ENCODE measurements at places on chromosomes 1 and 21.

- DNase-seq = no peak
These were observed 16.5 kb upstream of the KLHDC8A start for GRCh38 chr1:205373022-205373797.

DNA sequence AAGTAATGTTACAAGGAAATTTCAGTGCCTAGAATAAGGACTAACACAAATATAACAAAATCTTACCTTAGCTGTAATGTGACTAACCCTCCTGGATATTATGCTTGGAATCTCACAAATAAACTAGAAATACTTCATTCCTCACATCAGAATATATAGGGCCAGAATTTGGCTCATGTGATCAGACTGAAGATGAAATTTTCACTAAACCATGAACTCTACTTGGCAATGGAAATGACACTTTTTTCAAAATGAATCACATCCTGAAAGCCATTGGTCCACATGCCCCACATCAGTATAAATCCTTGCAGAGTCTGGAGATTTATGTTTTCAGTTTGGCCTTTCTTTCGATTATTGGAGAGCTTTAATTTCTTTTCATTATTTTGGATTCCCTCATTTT lies 227.8 kb downstream of the NRIP1 start:
- DNase-seq = peak; percentile 78

GRCh38 chr1:183235503-183235902 lies 49.4 kb downstream of the LAMC2 start:
- DNase-seq = peak; percentile 42

GRCh38 chr1:108643492-108644335 lies 17.2 kb downstream of the HENMT1 start:
- DNase-seq = peak; percentile 57

- DNase-seq = no peak
These were observed 223.2 kb upstream of the FOXD3 start for GRCh38 chr1:63099188-63099587.

DNA sequence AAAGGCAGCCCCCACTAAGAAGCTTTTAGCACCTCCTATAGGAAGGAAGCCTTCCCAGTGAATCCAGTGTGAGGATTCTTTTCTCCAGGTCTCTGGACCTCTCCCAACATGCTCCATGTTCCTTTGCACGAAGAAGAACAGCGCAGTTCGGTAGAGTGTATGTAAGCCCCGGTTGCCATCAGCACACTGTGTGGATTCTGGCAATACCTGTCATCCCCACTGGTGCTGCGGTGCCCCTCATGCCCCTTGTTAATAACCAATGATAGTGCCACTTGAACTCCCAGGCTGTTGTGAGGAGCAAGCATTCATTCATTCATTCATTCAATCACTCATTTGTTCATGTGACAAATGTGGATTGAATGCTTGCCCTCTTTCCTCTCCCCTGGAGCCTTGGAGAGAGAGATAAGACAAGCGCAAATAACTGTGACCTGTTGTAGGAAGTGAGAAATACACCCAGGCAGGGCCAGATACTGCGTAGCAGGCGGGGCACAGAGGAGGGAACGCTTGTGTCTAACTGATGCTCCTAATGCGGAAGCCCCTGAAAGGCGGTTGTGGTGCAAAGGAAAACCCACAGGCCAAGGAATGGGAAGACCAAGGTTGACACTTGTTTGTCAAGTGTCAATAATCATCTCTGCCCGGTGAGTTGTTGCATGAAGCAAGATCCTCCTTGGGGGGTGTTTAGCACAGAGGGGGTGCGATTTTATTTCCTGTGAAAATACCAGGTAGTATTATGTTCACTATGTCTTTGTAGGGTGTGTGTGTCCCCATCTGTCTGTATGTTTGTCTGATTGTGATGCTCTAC lies 9.8 kb downstream of the LGR6 start:
- no peak for DNase-seq

- no peak for DNase-seq
These were observed 3.9 kb downstream of the EXTL1 start for GRCh38 chr1:26025517-26025916.

DNA sequence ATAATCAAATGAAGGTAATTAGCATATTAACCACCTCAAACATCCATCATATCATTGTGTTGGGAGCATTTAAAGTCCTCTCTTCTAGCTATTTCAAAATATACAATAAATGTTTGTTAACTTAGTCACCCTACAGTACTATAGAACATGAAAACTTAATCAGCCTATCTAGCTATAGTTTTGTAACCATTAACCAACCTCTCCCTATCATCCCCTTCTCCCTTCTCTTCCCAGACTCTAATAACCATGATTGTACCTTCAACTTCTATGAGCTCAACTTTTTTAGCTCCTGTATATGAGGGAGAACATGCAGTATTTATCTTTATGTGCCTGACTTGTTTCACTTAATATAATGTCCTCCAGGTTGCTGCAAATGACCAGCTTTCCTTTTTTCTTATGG lies 54.0 kb downstream of the RAVER2 start:
- no peak for DNase-seq

DNA sequence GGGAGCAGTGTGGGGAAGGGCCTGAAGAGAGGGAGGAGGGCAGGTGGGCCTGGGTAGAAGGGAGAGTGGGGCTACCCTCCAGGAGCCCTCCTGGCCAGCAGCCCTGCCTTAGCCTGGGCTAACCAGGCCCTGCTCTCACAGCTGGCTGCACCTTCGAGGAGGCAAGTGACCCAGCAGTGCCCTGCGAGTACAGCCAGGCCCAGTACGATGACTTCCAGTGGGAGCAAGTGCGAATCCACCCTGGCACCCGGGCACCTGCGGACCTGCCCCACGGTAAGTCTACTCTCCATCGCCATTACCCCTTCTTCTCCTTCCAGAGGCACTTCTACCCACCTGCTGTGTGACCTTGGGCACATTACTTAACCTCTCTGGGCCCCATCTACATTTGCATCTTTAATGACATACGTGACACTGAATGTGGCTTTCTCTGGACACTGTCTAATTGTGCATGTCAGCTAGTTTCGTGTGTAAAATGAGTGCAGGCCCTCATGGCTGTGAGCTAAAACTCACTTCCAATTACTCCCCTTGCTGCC lies 18.9 kb downstream of the PTPRU start:
- DNase-seq = no peak

- DNase-seq = no peak
These were observed 534.6 kb upstream of the PTBP2 start for GRCh38 chr1:96187020-96187419.

- peak; percentile 25 for DNase-seq
These were observed 73.7 kb downstream of the LAMC1 start for GRCh38 chr1:183096894-183097293.

DNA sequence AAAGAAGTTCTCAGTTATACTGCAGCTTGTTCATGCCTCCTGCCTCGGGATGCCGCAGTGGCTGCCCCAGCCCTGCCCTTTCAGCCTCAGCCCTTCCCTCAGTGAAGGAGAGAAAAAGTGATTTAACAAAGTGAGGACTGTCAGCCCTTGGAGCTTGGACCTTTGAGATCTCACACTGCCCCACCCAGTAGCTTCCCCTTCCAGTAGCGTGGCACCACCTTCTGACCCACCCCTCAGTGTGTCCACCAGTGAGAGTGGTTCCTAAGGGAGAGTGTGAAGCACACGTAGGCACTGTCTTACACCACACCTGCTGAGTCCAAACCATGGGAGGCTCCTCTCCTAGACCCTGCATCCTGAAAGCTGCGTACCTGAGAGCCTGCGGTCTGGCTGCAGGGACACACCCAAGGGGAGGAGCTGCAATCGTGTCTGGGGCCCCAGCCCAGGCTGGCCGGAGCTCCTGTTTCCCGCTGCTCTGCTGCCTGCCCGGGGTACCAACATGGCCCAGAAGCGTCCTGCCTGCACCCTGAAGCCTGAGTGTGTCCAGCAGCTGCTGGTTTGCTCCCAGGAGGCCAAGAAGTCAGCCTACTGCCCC lies at the start of gene CDA:
Gene CDA, plus strand, starts transcription at position 464 of the 592 bp plus-strand sequence. Its CDS starts 33 bp downstream, at position 497.
- DNase-seq = no peak

- DNase-seq = no peak
These were observed 40.5 kb downstream of the CHD1L start for GRCh38 chr1:147283011-147283410.

- DNase-seq = no peak
These were observed 7.3 kb upstream of the GJB5 start for GRCh38 chr1:34747638-34747941.

- no peak for DNase-seq
These were observed 24.0 kb upstream of the CDC7 start for GRCh38 chr1:91476533-91477217.

DNA sequence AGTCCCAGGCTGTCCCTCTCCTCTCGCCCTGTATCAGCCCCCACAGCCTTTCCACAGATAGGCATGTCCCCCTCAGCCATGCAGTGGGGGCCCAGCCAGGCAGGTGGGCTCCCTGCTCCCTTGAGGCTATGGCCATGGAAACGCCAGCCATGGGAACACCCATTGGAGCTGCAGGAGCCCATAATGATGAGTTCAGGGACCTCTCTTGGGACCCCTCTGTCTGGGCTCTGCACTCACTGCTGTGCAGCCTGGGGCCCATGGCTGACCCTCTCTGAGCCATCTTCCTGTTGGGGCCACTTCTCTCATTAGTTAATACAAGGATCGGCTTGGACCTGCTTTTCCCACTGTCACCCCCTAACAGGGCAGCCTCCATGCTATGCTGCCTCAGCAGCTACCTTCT lies 33.2 kb downstream of the WNT3A start:
- no peak for DNase-seq

DNA sequence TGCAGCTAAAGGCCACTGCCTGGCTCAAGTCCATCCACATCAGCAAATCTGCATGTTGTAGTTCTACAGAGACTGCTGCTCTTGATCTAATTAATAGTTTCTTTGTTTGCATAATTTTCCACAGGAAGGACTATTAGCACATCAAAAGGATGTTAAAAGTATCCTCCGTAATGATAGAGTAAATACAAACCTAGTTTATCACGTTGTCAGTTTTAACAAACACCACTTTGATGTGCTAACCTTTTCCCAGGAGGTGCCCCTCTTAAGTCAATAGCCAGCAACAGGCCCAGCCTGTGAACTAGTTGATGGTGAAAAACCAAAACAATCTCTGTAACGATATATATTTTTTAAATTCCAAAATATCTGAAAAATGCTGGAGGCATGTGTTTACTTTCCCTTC lies 64.2 kb upstream of the SLC22A15 start:
- no peak for DNase-seq

GRCh38 chr1:116908820-116909511 lies 750 bp upstream of the PTGFRN start:
- DNase-seq = no peak

DNA sequence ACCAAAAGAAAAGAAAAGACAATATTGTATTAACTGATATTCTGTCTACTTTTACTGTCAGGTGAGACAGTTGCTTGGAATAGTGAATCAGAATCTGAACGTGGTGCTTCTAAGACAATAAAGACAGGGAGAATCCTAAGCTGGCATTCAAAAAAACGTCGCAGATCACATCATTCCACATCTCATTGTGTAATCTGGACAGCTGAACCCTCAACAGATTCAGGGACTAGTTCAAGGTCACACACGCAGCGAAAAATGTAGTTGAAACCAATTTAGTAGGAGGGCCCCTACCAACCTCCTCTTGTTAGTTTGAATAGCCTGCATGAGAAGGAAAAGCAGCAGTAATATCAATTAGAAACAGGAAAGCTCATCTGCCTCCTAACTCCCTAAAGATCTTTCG lies 46.4 kb upstream of the KRTAP19-8 start:
- DNase-seq = no peak

GRCh38 chr1:146051452-146051851 lies 29.9 kb upstream of the HJV start:
- no peak for DNase-seq

GRCh38 chr1:98386675-98387440 lies 274.7 kb upstream of the SNX7 start:
- no peak for DNase-seq

- no peak for DNase-seq
These were observed 381.4 kb upstream of the ZRANB2 start for GRCh38 chr1:71462247-71462646.

DNA sequence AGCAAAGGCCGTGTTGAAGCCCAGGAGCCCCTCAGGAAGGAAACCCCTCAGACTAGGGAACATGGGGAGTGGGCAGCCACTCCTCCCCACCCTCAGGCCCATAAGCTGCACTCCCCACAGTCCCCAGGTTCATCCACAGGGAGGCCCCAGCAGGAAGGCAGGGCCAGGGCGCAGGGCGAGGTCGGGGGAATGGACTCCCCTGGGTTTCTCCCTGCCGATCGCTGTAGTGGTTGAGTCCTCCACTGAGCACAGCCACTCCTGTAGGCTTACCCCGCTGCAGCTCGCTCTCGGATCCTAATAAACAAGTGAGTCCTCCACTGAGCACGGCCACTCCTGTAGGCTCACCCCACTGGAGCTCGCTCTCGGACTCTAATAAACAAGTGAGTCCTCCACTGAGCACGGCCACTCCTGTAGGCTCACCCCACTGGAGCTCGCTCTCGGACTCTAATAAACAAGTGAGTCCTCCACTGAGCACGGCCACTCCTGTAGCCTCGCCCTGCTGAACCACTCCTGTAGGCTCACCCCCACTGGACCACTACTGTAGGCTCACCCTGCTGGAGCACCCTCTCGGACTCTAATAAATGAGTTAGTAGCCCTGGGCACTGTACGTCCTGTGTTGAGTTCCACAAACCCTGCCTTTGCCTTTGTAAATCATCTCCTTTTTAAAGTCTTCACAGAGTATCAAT lies 16.2 kb upstream of the COL18A1 start:
- DNase-seq = no peak

GRCh38 chr1:65059930-65060538 lies 88.0 kb upstream of the AK4 start:
- peak; percentile 52 for DNase-seq

GRCh38 chr1:205285381-205286101 lies 36.0 kb downstream of the NUAK2 start:
- peak; percentile 47 for DNase-seq

DNA sequence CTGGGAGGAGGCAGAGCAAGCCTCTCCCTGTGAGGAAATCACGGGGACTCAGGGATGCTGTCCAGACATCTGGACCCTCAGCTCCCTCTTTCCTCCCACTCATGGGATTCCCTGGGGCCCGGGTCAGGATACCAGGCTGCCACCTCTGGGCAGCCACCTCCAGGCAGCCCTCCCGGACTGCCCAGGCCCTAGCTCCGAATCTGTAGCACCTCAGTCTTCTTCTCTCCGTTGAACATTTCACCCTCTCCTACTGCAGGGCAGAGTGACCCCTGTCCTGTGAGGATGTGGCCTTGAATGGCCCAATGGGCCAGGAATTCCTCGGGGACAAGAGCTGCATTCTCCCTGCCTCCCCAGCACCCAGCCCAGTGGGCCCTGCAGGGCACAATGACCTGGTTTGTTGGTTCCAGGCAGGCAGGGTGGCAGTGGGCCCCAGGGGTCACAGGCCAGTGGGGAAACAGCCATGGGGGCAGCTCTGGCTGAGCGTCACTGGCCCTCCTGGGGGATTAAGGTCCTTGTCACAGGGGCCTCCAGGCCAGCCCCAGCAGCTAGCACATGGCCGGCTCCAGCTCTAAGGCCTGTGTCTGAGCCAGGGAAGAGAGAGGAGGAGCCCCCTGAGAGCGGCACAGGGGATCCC lies 9.5 kb upstream of the TTC34 start:
- no peak for DNase-seq

- no peak for DNase-seq
These were observed 3.9 kb upstream of the RAB4A start for GRCh38 chr1:229266832-229267500.
